Neural crest cell (in vitro differentiated cells): ENCODE measurements at places on chromosomes 11 and 22. TPM values are rescaled to one million over a fixed set of nuclear protein-coding genes. Genes with fewer than 3 reads are reported as not detected.
A peak's percentile ranks its signal among the peaks of the same experiment; 100 is the strongest.

Gene APOL4
- total RNA-seq: not detected in 2 replicates

DNA sequence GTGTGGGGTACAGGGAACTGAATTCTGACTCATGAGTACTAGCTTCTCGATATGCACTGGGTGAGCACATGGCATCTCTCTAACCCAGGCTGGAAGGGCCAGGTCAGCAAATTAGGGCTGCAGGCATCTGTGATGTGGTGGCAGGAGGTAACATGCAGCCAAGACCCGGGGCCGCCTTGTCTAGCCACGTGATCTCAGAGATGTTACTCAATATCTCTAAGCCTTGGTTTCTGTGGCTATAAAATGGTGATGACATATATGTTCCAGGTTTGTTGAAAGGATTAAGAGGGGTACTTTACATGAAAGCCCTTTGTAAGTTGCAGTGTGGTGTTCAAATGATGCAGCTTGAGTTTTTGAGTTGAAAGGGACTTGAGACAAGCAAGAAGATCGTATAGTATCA lies 3.2 kb downstream of the ST14 start:
- no peak for DNase-seq

DNA sequence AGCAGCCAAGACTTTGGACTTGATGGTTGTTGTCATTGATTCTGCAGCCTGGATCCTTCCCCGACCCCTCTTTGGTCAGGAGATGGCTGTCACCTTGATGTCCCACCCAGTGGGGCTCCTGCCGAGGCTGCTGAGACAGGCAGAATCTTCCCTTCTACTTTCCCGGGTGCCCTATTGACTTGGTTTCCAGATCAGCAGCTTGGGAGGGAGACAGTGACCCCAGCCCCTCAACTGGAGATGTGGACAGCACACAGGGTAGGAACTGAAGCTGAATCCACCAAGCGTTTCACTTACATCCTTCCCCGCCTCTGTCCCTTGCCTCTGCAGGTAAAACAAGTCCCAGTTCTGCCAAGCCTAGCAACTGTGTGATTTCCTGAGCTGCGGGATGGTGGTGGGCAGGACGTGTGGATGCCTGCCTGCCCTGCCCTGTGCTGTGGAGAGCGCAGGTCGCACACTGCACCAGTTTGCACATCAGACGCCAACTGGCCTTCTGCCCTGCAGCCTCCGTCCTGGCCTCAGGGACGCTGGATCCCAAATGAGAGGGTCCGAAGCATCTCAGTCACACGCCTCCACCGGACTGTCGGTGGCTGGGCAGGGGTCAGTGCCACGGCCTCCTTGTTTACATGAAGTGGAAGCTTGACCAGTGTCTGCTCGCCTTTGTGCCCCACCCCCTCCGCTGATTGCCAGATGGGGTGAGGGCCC lies 34.6 kb downstream of the FAM83F start:
- no peak for DNase-seq

DNA sequence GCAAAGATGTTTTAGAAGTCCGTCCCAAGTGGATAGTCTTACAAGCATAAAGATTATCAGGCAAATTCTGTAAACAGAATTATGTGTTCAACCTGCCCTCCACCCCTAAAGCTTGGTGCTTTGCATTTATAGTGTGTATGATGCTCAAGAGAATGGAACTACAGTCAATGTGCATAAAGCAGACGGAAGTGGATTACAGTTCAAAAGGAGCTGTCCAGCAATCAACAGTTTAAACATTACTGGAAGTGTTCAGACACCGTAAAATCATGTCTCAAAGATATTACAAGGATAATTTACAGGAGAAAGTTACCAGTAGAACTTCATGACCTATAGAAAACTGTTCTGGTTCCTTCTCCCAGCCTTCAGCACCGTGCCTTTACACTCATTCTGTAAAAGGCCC lies 1.0 kb downstream of the RIC3 start:
- DNase-seq: no peak

- no peak for DNase-seq
These were observed 710.3 kb downstream of the KCNA4 start for GRCh38 chr11:29306527-29306926.

DNA sequence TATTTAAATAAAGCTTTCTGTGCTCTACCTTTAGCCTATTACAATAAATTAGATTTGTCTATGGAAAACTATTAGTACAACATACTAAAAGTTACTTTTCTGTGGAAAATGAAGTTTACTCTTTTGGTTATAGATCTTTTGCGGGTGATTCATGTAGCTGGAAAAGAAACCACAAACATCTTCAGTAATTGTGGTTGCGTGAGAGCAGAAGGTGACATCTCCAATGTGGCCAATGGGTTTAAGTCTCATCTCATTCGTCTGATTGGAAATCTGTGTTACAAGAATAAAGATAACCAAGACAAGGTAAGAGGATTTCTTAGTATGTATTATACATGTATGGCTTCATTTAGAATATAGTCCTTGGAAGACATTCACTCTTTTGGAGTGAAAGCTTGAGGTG lies 68.6 kb downstream of the ATXN10 start:
- DNase-seq: no peak

DNA sequence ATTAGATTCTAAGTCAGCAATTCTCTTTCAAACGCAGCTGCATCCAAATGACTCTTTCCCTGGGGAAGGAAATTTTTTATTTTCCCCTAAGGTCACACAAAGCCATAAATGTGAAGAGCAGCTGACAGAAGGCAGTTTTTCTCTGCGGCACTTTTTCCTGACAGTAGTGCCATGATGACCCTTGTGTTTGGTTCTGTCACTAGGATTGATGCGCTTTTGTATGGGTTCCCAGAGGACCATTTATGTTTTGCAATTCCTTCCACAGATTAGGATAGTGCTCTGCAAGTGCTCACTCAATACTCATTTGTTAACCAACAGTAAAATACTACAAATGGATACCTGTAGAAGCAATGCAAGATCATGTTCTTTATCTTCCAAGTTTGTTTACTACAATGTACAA lies 359.6 kb upstream of the CTSC start:
- DNase-seq: no peak

DNA sequence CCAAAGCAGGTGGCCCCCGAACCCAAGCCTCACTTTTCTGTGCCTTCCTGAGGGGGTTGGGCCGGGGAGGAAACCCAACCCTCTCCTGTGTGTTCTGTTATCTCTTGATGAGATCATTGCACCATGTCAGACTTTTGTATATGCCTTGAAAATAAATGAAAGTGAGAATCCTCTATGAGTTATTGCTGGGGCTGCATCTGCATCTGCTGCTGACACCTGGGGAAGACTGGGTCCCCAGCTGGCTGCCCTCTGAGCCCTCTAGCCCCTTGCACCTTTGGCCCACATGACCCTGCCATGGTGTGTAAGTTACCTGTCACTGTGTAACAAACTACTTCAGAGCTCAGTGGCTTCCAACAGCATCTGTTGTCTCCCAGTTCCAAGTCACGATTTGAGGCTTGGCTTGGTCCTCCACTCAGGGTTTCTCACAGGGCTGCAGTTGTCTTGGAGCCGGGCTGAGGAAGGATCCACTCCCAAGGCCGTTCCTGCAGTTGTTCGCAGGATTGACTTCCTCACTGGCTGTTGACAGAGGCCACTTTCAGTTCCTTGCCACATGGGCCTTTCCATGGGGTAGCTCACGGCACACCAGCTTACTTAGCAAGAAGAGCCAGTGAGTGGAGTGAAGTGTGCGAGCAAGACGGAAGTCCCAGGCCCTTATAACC lies 13.5 kb upstream of the UVRAG start:
- no peak for DNase-seq

GRCh38 chr22:45503816-45504372 lies 1.2 kb downstream of the FBLN1 start:
- DNase-seq: peak; percentile 74

Gene DTX4
- total RNA-seq: 129 and 139 TPM in 2 replicates

DNA sequence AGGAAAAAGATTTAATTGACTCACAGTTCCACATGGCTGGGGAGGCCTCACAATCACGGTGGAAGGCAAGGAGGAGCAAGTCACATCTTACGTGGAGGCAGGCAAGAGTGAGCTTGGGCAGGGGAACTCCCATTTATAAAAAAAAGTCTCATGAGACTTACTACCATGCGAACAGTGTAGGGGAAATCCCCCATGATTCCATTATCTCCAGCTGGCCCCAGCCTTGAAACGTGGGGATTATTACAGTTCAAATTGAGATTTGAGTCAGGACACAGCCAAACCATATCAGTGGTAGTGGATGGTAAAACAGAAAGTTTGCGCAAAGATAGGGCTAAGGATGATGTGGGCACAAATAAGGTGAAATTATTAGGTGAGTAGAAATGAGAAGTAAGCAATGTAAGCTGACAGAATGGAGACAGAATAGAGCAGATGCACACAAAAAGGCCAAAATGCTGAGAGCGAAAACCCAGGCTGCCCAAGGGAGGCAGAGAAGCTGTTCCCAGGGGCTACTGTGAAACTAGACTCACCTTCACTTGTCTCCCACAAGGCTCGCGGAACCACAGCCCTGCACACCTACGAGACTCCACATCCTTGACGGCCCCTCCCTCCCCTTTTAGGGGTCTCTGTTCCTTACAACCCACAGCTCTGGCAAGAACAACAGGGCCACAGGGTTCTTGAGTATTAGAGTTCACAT lies 377.6 kb downstream of the CADM1 start:
- no peak for DNase-seq

DNA sequence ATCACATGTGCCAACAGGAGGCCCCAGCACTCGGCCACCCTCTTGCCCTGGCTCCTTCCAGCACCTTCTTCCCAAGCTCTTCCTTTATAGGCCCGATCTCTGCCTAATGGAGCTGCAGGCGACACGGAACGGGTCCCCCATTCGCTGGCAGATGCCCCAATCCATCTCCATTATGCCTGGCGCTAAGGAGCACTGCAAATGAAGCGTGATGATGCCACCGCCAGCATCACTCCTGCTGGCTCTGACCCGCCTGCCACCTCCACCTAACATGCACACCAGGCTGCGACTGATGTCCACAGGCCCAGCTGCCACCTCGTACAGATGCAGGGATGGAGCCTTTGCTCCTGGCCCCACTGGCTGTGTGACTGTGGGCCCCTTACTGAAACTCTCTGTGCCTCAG lies 33.5 kb downstream of the ELFN2 start:
- DNase-seq: no peak

- DNase-seq: no peak
These were observed 11.6 kb downstream of the DEPDC7 start for GRCh38 chr11:33027233-33027632.

Gene OSBP2
- 2.8 TPM in 2 replicates for total RNA-seq

- peak; percentile 60 for DNase-seq
These were observed 57.7 kb downstream of the BMAL1 start for GRCh38 chr11:13335319-13335718.

GRCh38 chr11:119671051-119671450 lies 57.9 kb downstream of the NECTIN1 start:
- no peak for DNase-seq

- no peak for DNase-seq
These were observed 18.5 kb downstream of the PTPRJ start for GRCh38 chr11:47998733-47999359.

- no peak for DNase-seq
These were observed 12.2 kb upstream of the DCHS1 start for GRCh38 chr11:6667733-6668374.

Gene ENDOD1
- total RNA-seq: 12.3 and 12.5 TPM in 2 replicates

DNA sequence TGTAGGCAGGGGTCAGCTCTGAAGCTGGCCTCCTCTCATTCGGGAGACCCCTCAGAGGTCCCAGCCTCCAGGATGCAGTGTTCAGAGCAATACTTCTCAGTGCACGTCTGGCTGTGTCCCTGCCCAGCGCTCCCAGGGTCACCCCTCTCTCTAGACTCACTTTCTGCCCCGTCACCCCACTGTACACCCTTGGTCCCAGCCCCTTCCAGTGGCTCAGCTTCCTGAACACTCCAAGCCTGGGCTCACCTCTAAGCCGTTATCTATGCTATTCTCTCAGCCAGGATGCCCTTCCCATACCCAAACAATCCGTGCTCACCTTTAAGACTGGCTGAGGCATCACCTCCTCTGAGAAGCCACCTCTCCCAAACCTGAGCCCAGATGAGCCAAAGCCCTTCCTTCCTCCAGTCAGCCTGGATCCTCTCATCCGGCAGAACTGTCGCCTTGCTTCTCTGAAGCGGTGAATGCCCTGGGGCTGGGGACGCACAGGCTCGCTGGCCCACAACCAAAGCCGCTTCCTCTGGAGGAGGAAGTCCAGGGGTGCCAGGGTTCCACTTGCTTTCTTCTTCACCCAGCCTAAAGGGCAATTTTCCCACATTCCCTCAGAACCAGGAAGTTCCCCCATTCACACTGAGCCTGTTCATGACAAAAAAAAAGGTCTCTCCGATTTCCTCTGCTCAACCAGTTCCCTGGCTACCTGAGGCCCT lies 13.7 kb upstream of the CDKN1C start:
- no peak for DNase-seq

DNA sequence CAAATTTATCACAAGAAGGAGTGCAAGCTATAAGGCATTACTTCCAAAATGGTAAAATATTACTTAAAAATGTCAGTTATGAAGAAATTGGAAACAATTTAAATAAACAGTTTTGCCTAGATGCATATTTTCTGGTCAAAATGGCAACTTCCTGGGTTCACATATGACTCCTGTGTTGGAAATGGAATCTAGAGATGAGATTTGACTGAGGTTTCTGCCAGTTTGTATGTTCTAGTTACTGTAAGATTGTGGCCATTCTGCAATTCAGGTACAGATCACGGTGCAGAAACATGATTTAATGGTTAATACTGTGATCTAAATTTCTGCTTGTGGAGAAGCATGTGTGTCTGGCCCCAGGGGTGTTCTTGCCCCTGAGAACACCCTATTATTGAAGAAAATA lies 3.4 kb upstream of the OR4C6 start:
- no peak for DNase-seq

DNA sequence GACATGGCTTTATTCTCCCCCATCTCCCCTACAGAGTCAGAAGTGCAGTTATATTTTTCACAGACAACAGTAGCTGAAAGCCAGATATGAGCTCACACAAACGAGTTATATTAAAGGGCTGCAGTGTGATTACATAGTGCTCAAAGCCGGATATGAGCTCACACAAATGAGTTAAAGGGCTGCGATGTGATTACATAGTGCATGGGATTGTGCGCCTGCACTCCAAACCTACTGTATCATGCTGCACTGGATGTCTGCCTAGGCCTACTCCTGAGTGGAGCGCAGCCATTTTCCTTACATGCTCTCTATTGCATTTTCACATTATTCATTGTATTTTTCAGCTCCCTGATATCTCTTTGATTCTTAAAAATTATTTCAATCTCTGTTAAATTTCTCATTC lies 414.6 kb upstream of the LARGE1 start:
- DNase-seq: no peak

- no peak for DNase-seq
These were observed 814.8 kb downstream of the BRD1 start for GRCh38 chr22:49012712-49013395.

Gene PLET1
- total RNA-seq: not detected in 2 replicates

Gene OR52A1
- total RNA-seq: not detected in 2 replicates

Gene CRY2
- 19.0 and 23.8 TPM in 2 replicates for total RNA-seq

GRCh38 chr11:59901306-59901705 lies 22.7 kb downstream of the OOSP3 start:
- no peak for DNase-seq

DNA sequence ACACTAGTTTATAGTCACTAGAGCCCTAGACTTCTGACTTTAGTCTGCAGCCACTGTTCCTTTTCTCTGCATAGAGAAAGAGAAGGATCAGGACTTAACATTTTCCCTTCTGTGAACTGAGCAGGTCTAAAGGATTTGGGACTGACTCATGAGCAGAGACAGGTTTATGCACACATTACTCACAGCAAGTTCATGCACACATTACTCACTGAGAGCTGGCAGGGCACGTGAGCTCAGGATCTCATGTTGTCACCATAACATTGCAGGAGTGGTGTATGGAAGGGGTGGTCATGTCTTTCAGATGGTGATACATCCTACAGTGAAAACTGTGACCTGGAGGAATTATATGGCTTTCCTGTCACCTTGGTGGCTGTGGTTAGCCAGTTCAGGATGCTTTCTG lies 56.4 kb downstream of the CEP164 start:
- no peak for DNase-seq

- DNase-seq: no peak
These were observed 9.0 kb downstream of the CCDC88B start for GRCh38 chr11:64349025-64349387.
